H1 (cell line): ENCODE measurements at places on chromosomes 2 and 18. TPM values are rescaled to one million over a fixed set of nuclear protein-coding genes. Genes with fewer than 3 reads are reported as not detected.

DNA sequence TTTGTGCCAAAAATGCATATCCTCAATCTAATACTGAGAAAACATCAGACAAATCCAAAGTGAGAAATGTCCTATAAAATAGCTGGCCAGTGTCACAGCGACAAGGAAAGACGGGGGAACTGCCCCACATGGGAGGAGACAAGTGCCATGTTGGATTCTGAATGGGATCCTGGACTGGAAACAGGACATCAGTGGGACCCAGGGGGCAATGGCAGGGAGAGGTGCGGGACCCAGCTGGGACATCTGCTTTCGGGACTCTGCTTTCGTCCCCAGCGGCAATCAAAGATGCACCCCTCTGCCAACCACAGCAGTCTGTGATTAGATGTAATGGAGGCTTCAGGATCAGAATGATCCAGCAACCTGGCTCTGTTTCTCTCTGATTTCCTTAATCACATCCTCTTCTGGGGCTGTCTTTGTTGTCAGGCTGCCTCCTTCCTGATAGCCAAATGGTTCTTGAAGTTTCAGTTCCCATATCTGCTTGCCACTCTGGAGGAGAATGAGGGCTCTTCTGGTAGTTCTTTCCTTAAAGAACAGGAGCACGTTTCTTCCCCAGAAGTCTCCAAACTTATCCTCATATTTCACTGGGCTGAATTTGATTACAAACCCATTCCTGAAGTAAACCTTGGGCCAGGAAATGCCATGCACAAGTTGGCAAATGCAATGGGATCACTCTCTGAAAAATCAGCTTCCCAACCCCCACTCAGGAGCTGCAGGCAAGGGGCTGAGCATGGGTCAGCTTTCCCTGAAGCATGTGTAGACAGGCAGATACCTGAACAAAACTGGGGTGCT is 13.6 kb upstream of the PROC start:
- no peak for DNase-seq
- no peak overlapping the region for H3K4me3 ChIP-seq
- no peak overlapping the region for H3K27ac ChIP-seq
- no peaks in the 10 kb centered on the region for H3K4me1 ChIP-seq
- no peaks in the 10 kb centered on the region for H3K36me3 ChIP-seq

Gene DYSF
- total RNA-seq, result 7.1 and 8.5 TPM in 2 replicates

Gene TBR1
- not detected in 2 replicates for total RNA-seq

DNA sequence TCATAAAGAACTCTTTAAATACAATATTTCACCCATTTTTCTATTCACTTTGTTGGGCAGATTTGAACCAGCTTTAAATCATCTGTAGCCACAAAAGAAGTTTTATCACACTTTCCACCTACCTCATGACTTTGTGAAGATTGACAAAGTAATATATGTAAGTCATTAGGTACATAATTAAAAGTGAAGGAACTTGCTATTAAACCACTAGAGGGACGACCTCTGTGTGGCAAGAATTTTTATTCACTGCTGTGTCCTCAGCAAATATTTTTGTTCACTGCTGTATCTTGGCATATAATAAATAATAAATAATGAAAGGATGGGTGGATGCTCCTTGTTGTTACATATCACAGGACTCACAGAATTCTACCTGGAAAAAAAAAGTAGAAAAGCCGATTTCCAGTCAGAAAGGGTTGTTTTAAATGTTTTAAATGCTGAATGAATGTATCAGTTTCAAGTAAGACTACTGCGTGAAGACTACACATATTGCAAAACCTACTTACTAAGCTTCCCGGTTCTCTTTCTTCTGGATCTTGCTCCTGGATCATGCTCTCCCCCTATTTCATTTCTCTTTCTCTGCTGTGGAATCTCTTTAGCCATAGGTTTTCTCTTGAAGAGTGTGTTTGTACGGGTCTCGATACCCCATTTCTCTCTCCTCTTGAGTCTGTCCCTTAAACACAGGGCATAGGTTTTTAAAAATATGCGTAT is 44.8 kb downstream of the KCMF1 start:
- H3K4me1 ChIP-seq, result peaks cover 8% of the 10 kb centered on the region; the same call in 1 of the 2 replicates
- no peak for DNase-seq
- H3K27me3 ChIP-seq, result no peaks in the 10 kb centered on the region
- no peak overlapping the region for H3K4me3 ChIP-seq
- H3K36me3 ChIP-seq, result no peaks in the 10 kb centered on the region
- no peak overlapping the region for H3K27ac ChIP-seq

- H3K36me3 ChIP-seq, result no peaks in the 10 kb centered on the region
- H3K4me1 ChIP-seq, result no peaks in the 10 kb centered on the region
- no peak for DNase-seq
- H3K27ac ChIP-seq, result no peak overlapping the region
- no peak overlapping the region for H3K4me3 ChIP-seq
- H3K27me3 ChIP-seq, result no peaks in the 10 kb centered on the region
These were observed 4.0 kb upstream of the TEX51 start for GRCh38 chr2:126894585-126895182.

- no peak overlapping the region for H3K4me3 ChIP-seq
- H3K27me3 ChIP-seq, result no peaks in the 10 kb centered on the region
- H3K27ac ChIP-seq, result no peak overlapping the region
- no peaks in the 10 kb centered on the region for H3K36me3 ChIP-seq
- no peak for DNase-seq
These were observed 99.1 kb upstream of the PELI1 start for GRCh38 chr2:64243081-64244036.

DNA sequence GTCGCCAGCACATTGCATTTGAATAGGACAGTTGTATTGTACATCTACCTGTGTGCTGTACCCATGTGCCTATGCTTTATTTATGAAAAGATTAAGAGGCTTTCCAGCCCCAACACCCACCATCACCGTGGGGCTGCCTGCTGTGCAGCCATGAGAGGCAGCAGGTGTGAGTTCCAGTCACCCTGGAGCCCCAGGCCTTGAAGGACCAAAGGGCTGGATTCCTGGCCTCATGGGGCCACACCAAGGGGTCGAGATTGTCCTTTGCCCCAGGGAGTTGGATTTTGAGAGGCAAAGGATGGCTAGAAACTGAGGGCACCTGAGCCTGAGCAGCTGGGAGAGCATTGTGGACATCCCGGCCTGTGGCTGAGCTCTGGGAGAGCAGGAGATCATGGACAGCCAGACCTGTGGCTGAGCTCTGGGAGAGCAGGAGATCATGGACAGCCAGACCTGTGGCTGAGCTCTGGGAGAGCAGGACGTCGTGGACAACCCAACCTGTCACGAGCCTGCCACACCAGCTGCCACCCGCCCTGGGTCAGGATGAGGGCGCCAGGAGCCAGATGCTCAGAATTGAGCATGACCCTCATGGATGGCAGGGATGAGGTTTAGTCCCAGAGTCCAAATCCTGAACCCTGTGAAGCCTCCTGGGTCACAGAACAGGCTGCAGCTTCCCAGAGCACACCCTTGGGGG is 182.5 kb upstream of the RAB6C start:
- no peak for DNase-seq
- no peak overlapping the region for H3K4me3 ChIP-seq
- H3K36me3 ChIP-seq, result no peaks in the 10 kb centered on the region
- H3K27ac ChIP-seq, result no peak overlapping the region
- no peaks in the 10 kb centered on the region for H3K27me3 ChIP-seq
- no peaks in the 10 kb centered on the region for H3K4me1 ChIP-seq

- H3K4me1 ChIP-seq, result peaks cover 3% of the 10 kb centered on the region; the same call in 1 of the 2 replicates
- H3K36me3 ChIP-seq, result no peaks in the 10 kb centered on the region
- H3K4me3 ChIP-seq, result peak overlapping the region; percentile 92
- H3K27me3 ChIP-seq, result no peaks in the 10 kb centered on the region
- H3K27ac ChIP-seq, result no peak overlapping the region; the same call in 1 of the 2 replicates
These were observed 506 bp downstream of the BMPR2 start for GRCh38 chr2:202376460-202377206.

Gene TMEM169
- 2.4 and 2.5 TPM in 2 replicates for total RNA-seq

DNA sequence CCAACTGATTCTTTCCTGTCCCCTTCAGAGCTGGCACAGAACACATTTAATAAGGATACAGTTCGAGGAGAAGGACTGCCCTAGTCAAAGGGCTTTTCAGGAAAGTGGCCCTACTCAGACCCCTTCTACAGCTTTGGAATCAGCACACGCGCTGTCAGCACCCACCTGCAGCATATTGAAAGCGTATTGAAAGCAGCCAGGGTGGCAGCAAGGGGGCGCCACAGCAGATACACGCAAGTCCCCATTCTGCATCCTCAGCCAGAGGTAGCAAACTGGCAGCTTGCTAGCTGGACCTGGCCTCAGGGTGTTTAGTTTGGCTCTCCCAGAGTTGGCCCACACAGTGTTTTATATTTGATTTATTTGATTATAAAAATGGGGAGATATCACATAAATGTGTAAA is 101.0 kb upstream of the NT5C1B start:
- DNase-seq, result peak; percentile 76
- H3K4me3 ChIP-seq, result no peak overlapping the region
- no peaks in the 10 kb centered on the region for H3K27me3 ChIP-seq
- H3K36me3 ChIP-seq, result no peaks in the 10 kb centered on the region
- H3K4me1 ChIP-seq, result no peaks in the 10 kb centered on the region
- no peak overlapping the region for H3K27ac ChIP-seq

DNA sequence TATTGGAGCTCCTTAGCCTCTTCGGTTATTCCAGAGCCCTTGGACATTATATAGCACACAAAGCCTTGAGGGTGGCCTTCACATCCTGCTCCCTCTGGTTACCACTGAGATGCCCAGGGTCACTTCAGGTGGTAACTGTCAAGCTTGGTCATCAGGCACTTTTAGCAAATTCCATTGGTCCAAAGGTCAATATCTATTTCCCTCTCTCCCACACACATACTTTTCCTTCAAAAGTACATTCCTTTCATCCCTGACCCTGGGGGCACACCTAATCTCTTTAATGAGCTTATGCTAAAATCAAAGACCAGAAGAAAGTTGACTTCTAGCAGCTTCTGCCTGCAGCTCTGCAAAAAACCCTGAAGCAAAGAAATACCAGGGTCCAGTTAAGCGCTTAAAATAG is 172.0 kb upstream of the NRP2 start:
- 0 out of 2 replicates have a peak, but pooled peaks cover 2% of the 10 kb centered on the region for H3K4me1 ChIP-seq
- H3K27me3 ChIP-seq, result no peaks in the 10 kb centered on the region
- H3K4me3 ChIP-seq, result no peak overlapping the region
- no peaks in the 10 kb centered on the region for H3K36me3 ChIP-seq
- no peak overlapping the region for H3K27ac ChIP-seq
- DNase-seq, result no peak
